Stimulated activated CD4-positive, alpha-beta T cell treated with anti-CD3 and anti-CD28 coated beads, Interleukin-15, amount 100 ng/mL, for 48 hours (primary cell): ENCODE measurements at places on chromosomes 7 and 10.

DNA sequence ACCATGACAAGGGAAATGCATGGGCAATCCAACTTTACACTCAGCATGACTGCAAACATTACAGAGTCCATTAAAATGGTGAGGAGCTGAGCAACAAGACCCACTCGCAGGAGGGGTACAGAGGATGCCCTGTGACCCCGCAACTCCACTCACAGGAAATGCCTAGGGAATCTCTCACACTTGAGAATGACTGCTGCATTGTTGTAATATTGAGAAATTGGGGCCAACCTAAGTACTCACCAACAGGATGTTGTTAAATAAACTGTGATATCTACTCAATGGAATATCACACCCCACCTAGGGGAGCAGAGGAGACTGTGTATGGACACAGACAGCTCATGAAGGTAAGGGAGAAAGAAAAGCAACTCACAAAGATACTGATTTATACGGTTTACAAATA, 53.4 kb upstream of the CAMK2B start:
- no peak for DNase-seq

GRCh38 chr7:151936207-151936606, 20.0 kb upstream of the GALNTL5 start:
- DNase-seq, result no peak

DNA sequence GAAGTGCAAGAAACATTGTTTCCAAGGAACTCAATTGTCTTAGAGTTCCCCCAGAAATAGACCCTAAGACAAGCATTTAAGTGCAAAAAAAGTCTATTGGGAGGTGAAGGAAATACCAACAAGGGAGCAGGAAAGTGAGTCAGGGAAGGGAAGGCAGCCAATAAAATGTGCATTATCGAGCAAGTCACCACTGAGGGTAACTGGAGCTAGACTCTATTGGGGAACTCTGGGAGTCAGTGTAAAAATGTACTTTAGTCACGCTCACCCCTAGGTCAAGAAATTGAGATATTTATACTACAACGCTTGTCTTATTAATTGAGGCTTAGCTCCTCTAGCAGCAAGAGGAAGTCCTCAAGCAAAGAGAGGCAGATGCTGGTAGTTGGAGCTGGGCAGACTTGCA, 137.7 kb downstream of the RTKN2 start:
- DNase-seq, result no peak

DNA sequence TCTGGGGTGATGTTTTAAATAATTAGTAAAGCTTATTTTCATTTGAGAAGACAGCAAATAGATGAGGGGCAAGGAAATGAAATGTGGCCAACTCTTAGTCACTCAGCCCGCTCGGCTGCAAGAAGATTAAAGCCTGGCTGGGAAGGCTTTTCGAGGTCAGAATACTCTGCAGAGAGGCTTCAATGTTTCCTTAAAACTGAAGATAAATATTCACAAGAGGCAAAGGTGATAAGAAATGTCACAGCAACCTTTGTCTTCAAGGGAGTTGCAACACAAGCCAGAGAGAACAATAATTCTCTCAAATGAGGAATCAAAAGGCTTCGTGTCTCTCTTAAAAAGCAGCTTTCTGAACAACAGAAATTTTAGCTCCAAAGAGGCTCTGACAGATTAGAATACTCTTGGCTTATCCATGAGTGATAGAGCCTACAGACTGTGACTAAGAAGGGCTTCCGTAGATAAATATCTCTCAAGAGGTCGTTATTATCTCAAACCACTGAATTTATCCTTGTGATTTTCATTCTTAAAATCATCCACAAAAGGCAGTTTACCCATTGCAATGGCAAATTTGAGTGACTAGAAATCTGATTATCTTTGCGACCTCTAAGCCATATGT, 92.5 kb downstream of the KLF6 start:
- DNase-seq, result no peak

DNA sequence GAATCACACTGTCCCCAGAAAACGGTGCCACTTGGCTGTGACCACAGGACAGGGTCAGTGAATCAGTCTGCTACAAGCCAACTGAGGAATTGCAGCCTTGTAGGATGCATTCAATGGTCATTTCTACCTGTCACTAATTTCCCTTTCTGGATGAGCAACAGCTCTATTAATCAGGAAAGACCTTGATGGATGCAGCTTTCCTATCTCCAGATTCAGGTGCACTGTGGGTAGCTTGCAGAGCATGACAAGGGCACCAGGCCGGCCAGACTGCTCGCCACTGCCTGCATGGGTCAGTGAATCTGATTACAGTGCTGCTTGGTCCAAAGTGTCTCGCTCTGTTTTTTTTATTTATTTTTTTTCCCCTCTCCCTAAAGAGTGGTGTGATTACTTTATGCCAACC, 506.8 kb upstream of the AUTS2 start:
- DNase-seq, result no peak

DNA sequence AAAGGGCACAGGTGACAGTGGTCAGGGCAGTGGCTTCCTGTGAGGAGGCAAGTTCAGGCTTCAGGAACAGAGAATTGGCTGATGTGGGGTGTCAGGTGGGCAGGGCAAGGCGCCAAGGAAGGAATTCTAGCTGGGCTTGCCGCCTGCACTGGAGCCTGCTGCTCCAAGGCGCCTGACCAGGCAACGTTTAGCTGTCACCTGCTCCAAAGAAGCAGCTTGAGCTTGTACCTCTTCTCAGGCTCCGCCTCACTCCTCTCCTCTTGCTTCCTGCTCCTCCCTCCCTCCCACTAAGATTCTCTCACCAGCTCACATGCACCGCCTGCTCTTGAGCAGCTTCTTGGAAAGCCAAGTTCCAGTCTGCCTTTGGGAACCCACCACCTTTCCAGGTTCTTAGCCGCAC, 187.4 kb upstream of the GRB10 start:
- DNase-seq, result no peak

- DNase-seq, result peak; percentile 51
Observed at GRCh38 chr10:5563991-5564536, 39.3 kb downstream of the CALML3 start.

GRCh38 chr7:979886-980571, 3.0 kb upstream of the CYP2W1 start:
- no peak for DNase-seq

DNA sequence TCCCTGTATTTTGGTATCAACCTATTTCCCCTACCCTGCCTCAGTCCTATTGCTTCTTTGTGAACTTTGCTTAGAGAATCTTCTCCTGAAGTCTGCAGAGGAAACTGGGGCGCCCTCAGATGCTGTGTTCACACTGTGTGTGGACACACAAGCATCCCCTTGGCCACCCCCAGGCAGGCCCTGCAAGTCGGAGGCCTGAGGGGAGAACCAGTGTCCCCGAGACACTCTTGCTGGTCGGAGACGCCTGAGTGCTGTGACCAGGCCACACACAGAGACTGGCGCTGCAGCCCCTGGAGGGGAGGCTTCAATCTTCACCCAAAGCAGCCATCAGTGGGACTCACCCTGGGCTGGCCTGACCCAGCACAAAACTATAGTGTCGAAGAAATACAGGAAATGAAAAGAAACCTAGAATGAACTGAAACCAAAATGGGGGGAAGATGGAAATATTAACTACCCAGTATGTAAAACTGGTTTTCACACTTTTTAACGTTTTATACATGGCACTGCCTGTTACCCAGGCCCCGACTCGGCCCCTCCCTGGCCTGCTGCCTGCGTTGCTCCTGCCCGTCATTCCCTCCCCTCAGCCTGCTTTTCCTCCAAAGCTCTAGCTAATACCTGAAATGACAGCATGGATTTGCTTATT, 48.4 kb upstream of the FAM20C start:
- no peak for DNase-seq

- DNase-seq, result no peak
Observed at GRCh38 chr10:119801998-119802538, 70.6 kb downstream of the MCMBP start.

GRCh38 chr7:91784469-91784868, 96.0 kb downstream of the MTERF1 start:
- DNase-seq, result no peak

- no peak for DNase-seq
Observed at GRCh38 chr7:1666823-1667565, 3.1 kb upstream of the ELFN1 start.

GRCh38 chr7:1848013-1848640, 178.1 kb downstream of the ELFN1 start:
- DNase-seq, result no peak

DNA sequence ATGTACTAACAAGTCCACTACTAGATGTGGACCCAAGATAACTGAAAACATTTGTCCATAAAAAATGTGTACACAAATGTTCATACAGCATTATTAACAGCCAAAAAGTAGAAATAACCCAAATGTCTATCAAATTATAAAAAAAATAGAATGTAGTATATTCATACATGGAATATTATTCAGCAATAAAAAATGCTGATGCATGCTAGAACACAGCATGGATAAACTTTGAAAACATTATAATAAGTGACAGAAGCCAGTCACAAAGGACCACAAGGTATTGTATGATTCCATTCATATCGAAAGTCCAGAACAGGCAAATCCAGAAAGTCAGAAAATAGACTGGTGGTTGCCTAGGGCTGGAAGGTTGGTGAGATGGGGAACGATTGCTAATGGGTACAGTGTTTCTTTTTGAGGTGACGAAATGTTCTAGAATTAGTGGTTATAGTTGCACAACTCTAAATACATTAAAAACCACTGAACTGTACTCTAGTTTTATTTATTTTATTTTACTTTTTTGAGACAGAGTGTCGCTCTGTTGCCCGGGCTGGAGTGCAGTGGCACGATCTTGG, 43.3 kb upstream of the ANLN start:
- no peak for DNase-seq

DNA sequence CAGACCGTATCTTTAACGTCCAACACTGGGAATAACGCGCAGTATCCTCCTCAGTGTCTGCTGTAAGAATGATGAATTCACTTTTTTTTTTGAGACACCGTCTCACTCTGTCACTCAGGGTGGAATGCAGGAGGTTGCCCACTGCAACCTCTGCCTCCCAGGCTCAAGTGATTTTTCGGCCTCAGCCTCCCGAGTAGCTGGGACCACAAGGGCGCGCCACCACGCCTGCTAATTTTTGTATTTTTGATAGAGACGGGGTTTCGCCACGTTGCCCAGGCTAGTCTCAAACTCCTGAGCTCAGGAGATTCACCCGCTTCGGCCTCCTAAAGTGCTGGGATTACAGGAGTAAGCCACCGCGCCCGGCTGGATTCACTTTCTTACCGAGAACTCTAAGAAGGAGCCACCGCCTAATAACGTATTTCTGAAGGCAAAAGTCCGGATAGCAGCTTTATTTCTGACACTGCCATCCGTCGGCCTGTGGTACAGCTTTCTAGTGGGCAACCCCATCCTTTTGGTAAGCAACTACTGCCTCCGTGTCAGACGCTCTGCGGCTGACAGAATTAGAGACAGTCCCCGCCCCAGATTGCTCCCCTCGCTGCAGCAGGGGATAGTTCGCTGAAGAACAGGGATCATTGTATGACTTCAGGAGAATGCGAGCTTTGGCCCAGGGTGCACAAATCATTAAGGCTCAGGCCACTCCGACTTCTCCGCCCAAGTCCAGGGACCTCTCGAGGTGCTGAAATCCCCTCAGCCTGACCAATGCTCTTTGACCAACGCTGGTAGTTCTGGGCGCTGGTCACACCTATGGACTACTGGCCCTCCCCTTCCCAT, 662 bp downstream of the POLR3A start:
- no peak for DNase-seq

DNA sequence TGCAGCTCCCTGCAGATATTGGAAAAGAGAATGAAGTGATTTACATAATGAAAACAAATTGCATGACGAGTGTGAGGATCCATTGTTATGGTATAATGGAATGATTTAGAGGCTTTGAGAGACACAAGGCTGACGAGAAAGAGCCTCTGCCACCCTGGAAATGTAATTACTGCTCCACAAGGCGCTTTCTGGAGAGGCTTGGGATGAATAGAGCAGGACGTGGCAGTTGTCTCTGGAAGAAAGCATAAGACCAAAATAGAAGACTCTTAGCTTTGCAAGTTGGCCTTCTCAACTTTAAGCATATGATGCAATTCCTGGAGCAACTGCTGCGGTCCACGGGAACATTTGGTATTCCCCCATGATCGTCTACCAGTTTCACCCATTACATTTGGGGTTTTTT, 181.9 kb upstream of the TCF7L2 start:
- no peak for DNase-seq

DNA sequence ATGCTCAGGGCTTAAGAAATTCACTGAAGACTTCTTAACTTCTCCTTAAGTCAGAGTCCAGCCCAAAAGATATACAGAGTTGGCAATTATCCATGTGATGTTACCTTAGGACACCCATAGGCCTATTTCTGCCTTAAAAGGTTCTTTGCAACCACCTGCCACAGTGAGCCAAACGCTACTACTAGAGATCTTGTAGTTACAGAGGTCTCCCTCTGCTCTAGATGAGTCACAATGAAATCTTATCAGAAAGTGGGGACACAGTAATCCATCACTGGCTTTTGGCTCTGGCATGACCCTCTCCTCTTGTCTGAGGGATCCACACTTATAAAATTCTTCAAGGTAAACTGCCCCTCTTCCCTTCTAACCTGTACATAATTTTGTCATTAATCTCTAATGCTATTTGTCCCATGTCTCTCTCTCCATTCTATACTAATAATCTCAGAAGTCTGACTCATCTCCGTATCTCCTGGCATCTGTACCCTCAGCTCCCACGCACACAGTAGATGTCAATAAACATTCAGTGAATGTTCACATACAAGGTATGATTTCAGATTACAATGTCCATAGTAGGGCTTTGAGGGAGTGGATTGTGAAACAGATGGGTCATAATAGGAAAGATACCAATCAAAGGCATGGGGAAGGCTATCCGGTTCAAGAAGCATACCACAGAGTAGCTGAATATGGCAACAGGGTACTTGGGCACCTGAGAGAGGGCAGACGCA, 112.1 kb downstream of the SGMS1 start:
- DNase-seq, result no peak

GRCh38 chr7:55223023-55223422, 142.1 kb upstream of the LANCL2 start:
- no peak for DNase-seq

DNA sequence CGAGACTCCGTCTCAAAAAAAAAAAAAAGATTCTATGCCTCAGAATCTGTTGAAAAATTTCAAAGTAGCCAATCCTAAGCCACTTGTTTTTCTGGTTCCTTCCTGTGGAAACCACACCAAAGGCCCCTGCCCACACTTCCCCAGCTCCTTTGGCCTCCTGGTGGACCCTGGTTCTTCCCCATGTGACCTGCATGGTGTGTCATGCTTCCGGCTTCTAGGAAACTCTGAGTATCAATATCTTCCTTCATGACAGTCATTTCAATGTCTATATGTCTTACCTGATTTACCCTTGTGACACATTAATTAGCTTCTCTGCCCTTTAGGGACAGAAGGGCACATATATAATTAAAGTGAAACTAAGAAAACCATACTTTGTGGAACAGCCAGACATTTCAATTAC, 80.4 kb upstream of the GRB10 start:
- DNase-seq, result no peak

DNA sequence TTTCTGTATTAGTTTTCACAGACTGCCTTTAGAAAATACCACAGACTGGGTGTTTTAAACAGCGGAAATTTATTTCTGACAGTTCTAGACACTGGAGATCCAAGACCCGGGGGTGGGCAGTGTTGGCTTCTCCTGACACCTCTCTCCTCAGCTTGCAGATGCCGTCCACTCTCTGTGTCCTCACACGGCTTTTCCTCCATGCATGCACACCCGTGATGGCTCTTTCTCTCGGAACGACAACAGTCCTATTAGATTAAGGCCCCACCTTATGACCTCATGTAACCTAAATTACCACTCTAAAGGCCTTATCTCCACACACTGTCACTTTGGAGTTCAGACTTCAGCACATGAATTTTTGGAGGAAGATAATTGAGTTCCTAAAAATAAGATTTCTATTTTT, 142.9 kb upstream of the VWC2 start:
- DNase-seq, result no peak
